ENCODE measurements at places on chromosomes 5 and 9.

- DNase-seq = no peak
Observed at GRCh38 chr5:82586661-82587310, 308.6 kb upstream of the RPS23 start.

DNA sequence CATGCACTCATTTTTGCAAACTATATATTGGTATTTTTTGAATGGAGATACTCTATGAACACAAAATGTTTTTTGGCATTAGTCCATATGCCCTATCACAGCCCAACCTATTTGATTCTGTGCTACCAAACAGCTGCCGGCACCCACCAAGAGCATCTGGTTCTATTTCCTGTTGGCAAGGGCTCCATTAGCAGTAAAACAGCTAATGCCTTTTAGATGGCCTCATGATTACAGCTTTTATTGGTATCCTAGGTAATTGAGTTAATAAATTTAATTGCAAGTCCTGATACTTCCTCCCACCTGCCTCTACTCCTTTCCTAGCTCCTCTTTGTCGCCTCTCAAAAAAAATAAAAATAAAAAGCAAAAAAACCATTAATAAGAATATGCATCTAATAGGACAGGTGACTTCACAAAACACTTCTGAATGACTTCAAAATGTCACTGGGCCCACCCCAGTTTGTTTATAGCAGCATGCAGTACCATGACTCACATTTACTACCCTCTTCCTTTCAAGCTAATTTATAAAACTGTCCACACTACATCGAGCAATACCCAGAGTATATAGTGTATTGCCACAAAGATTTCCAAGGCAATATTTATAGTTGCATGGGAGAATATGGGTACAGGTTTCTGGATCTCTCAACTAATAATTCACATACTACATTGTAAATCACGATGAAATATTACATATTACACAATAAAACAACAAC is 620.4 kb downstream of the SLCO4C1 start:
- DNase-seq = no peak

DNA sequence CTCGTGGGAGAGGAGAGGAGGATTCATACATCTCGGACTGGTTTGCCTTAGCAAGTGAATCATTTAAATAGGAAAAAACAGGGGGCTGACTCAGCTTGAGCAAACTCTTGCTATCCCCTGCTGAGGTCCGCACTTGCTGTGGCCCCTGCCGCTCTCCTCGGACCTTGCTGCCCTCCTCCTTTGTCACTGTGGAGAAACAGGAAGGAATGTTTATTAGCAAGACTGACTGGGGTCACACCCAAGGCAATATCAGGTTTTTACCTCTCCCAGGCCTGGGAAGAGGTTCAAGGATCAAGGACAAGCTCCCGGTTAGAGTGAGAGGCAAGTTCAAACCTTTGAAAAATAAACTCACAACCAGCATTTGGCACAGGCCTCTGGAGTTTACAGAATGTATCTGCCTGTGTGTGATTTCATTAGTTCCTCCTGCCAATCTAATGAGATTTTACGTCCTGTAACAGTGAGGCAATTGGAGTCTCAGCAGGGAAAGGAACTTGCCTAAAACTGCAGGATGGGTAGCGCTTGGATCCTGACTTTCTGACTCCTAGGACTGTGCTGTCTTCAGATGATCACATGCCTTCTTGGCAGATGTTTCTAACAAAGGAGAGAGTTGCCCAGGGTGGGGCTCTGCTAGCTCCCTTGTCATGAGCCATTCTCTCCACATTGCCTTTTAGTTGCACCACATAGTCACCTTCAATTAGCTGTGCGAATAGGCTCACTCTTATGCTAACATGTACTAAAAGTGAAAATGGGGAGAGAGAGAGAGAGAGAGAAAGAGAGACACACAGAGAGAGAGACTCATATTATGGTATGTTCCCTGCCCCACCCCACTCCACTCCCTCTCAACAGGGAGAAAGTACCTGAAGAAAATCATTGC is 108.6 kb upstream of the CDKN2B start:
- peak; percentile 55 for DNase-seq

- no peak for DNase-seq
Observed at GRCh38 chr5:2192496-2192895, 309.8 kb upstream of the IRX4 start.

DNA sequence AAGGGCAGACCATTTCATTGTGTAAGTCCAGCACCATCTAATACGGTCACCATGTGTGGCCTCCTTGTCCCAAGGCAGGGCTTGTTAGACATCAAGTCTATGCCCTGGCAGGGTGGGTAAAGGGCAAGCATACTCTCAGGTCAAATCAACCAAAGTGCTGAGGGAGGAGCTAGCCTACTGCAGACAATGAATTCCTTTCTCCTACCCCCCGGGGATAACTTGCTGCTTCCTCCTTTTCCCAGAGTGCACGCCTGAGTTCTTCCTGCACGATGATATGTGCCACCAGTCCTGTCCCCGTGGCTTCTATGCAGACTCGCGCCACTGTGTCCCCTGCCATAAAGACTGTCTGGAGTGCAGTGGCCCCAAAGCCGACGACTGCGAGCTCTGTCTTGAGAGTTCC is 71.4 kb downstream of the RFK start:
- DNase-seq = no peak

DNA sequence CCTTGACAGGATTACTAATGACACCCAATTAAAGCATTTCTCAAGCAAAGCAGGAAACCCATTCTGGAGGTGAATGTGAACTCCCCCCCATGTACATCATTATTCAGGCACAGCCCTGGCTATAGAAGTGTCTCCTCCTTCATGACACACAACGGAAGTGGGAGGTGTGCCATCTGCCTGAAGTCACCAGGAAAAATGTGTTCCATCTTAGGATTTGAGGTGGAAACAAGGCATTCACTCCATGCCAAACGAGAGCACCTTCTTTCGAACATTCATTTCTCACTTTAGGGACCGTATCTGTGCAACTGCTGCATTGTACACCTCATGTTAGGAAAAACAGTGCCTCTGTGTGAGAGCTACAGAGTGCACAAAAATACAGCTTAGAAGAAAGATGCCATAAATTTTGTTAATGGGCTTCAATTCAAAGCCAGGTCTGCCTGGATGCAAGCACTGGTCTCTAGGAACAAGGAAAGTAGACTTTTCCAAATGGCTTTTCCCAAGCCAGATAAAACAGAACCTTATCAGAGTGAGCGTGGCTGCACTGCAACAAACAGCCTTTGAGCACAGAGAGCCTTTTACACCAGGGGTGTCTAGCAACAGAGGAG is 19.4 kb downstream of the GOLM1 start:
- peak; percentile 24 for DNase-seq

GRCh38 chr9:95499847-95500246 is 16.9 kb downstream of the PTCH1 start:
- no peak for DNase-seq

GRCh38 chr5:174275959-174276358 is 230.5 kb downstream of the NSG2 start:
- DNase-seq = no peak

- peak; percentile 86 for DNase-seq
Observed at GRCh38 chr5:142472306-142472951, 147.6 kb upstream of the SPRY4 start.

- no peak for DNase-seq
Observed at GRCh38 chr9:137486545-137487453, 27.7 kb upstream of the NSMF start.

GRCh38 chr5:176902911-176903664 is 3.9 kb upstream of the HK3 start:
- DNase-seq = no peak

DNA sequence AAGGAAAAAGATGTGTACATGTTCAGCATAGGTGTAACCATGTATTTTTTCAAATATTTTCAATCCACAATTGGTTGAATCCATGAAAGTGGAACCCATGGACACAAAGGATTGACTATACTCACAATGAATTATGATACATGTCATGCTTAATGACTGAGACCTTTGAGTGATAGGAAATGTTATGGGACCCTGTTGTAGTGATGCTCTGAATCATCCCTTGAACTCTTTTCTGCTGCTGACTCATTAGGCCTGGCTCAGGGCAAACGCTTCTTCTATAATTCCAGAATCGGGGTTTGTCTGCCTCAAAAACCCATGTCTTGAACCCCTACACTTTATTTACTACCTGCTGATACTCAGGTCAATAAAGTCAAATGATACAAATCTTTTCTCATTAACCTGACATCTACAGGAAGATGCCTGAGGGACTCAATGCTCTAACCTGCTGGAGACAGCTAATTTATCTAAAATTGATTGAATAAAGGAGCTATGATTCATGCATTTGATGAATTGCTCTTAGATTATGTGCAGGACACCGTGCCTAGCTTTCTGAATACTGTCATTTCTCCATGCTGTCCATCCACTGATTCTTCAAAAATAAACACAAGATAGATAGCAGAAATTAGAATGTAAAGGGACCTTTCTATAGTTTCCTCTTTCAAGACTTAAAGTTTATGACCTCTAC is 260.1 kb downstream of the PRELID2 start:
- no peak for DNase-seq

- no peak for DNase-seq
Observed at GRCh38 chr5:154967421-154968024, 26.6 kb downstream of the MRPL22 start.

GRCh38 chr5:111733571-111733970 is 23.4 kb downstream of the NREP start:
- no peak for DNase-seq

DNA sequence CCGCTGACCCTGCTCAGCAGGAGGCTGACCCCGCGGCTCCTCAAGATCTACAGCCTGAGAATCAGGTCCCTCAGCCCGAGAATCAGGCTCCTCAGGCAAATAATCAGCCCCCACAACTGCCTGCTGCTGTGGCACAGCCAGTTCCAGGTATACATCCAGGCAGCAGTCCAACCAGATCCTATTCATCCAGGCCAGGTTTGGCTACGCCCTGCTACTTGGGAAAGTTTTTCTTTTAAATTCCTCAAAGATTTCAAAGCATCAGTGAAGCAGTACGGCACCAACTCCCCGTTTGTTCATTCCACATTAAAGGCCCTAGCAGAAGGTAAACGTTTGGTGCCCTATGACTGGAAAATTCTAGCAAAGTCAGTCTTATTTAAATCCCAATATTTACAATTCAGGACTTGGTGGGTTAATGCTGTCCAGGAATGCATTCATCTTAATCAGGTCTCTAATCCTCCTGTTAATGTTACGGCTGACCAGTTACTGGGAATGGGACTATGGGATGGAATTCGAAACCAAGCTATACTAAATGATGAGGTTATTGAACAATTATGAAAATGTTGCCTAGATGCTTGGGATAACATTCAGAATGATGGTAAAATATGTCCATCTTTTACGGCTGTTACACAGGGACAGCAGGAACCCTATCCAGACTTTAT is 102.3 kb downstream of the SYK start:
- no peak for DNase-seq

DNA sequence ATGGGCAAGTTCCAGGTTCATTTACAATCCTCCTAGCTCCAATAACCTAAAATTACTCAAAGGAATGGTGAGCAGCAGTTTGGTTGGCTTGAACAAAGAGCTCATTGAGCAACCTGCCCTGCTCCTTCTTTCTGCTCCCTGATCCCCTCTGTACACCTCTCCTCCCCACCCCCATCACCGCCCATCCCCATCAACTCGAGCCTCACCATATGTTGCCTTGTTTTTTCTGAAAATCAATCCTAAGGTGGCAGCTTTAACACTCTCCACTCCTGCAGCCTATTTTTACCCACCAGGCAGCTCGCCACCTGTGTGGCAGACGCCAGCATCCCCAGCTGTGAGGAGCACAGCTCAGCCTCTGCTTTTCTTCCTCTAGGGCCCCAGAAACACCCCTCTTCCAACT is 533.4 kb upstream of the BRINP1 start:
- no peak for DNase-seq

- peak; percentile 90 for DNase-seq
Observed at GRCh38 chr9:91954841-91955471, 4.9 kb upstream of the ROR2 start.

DNA sequence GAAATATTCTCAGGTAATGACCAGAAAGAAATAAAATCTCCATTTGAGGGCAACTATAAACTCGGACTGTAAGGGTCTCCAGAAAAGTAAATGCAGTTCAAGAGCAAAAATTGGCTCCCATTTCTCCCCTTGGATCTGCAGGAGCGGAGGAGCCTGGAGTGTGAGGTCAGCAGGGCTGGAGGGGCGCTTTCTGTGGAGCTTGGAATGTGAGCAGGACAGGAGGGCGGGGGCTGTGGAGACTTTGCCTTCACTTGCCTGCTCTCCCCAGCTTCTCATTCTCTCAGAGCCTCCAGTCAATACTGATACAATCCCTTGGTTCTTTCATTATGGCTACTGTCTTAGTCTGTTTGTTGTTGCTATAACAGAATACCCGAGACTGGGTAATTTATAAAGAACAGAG is 162.8 kb upstream of the ANKH start:
- no peak for DNase-seq

GRCh38 chr9:14616188-14616982 is 76.8 kb downstream of the ZDHHC21 start:
- DNase-seq = peak; percentile 75

DNA sequence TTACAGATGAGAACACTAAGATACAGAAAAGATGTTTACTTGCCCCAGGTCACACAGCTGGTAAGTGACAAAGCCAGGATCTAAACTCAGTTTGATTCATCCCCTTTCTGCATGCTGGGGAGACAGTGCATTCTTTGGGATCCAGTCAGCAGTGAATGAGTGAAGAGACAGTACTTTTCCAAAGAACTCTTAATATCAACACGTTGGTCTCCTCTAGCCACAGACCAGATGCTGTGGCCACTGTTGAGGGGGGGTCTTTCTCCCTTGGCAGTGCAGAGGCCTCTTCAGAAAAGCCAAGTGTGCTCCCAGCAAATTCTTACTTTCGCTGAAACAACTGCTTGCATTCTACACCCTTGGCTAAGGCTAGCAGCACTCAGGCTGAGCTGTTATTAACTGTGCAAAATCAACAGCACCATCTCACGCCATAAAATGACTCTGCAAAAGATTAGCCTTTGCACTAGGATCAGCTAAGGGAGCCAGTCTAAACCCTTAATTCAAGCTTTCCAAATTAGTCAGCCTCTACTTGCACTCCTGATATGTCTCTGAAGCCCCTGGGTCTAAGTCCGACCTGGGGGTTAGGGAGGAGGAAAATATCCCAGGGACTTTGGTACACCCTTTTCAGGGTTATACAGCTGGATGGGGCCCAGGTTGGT is 4.8 kb upstream of the TMEM171 start:
- DNase-seq = peak; percentile 98

GRCh38 chr5:177520916-177521513 is 4.3 kb upstream of the DDX41 start:
- DNase-seq = no peak

DNA sequence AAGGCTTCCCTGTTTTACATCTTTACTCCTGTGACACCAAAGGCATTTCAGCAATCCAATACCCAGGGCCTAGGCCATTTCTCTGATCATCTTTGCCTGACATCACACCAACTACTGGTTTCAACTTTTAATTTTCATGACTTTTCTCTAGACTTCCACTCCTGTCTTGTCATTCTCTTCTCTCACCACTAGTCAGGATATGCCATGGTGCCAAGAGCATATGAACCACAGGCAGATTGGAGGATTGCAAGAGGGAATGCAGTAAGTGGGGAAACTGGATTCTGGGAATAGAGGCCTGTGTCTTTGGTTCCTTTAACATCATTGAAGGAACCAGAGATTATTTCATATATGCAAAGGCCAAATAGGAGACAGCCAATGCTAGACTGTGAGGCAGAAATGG is 69.3 kb downstream of the ANKRD31 start:
- DNase-seq = peak; percentile 2
